ENCODE measurements at places on chromosomes 2 and 18. TPM values are rescaled to one million over a fixed set of nuclear protein-coding genes. Genes with fewer than 3 reads are reported as not detected.

Gene ATP6V1B1
- 0.79 TPM for total RNA-seq

Gene UBXN4
- total RNA-seq = 61.6 TPM

Gene ARHGEF4
- total RNA-seq = 2.2 TPM

Gene TTC39C
- 28.2 TPM for total RNA-seq

Gene MAB21L4
- not detected for total RNA-seq

Gene MAPRE2
- total RNA-seq = 9.1 TPM

Gene ZC3H6
- total RNA-seq = 4.3 TPM

Gene CROCC2
- total RNA-seq = 0.26 TPM

Gene ERFE
- 1.3 TPM for total RNA-seq

Gene FAM124B
- under 0.01 TPM for total RNA-seq

Gene RAMP1
- total RNA-seq = 2.7 TPM

Gene CCDC102B
- total RNA-seq = 5.3 TPM

Gene TWIST2
- total RNA-seq = 73.3 TPM

Gene FKBP7
- 56.4 TPM for total RNA-seq
